ENCODE measurements at places on chromosomes 5 and 9.

GRCh38 chr5:150078802-150079689 is 7.3 kb downstream of the CSF1R start:
- DNase-seq = no peak

DNA sequence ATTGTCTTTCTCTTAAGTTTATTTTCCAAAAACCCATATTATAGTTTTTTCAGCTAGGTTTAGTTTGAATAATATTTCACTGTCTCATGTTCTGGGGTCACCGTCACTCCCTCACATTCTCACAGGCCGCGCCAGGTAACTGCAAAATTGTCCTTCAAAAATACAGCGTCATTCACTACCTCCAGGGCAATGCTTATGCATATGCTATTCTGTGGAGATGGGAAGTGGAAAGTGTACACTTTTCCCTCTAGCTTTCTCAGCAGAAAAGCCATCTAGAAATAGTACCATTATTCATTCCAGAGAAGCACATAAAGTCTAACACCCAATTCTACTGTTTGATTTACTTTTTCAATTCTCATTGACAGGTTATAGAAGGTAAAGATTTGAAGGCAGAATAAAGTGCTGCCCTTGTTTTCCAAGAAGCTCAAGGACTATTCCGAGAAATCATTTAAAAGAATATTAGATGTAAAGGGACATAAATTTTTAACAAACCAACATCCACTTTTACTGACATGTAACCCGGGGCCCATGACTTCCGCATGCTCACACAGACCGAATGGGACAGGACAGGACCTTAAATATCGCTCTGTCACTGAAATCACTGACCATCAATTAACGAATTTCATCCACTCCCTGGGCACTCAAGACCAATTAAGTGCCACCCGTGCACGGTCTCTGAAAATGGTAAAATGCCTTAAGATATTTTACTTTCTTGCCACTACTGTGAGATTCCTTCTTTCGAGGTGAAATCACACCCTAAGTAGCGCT is 720 bp downstream of the NUDT12 start:
- no peak for DNase-seq

- DNase-seq = no peak
Observed at GRCh38 chr9:21996438-21996837, 1.8 kb downstream of the CDKN2B-AS1 start.

- no peak for DNase-seq
Observed at GRCh38 chr5:163807781-163808180, 302.4 kb downstream of the MAT2B start.

- peak; percentile 33 for DNase-seq
Observed at GRCh38 chr5:62354028-62354874, 48.2 kb downstream of the KIF2A start.

GRCh38 chr9:93621922-93622321 is 45.5 kb downstream of the PHF2 start:
- no peak for DNase-seq

GRCh38 chr9:81427870-81428269 is 261.5 kb downstream of the TLE1 start:
- no peak for DNase-seq

GRCh38 chr5:85000671-85001070 is 616.0 kb upstream of the EDIL3 start:
- no peak for DNase-seq

- no peak for DNase-seq
Observed at GRCh38 chr9:104247899-104248460, 153.9 kb downstream of the SMC2 start.

GRCh38 chr5:53233645-53234405 is 124.3 kb upstream of the MOCS2 start:
- DNase-seq = no peak

- DNase-seq = no peak
Observed at GRCh38 chr5:107743373-107744000, 72.8 kb upstream of the EFNA5 start.

DNA sequence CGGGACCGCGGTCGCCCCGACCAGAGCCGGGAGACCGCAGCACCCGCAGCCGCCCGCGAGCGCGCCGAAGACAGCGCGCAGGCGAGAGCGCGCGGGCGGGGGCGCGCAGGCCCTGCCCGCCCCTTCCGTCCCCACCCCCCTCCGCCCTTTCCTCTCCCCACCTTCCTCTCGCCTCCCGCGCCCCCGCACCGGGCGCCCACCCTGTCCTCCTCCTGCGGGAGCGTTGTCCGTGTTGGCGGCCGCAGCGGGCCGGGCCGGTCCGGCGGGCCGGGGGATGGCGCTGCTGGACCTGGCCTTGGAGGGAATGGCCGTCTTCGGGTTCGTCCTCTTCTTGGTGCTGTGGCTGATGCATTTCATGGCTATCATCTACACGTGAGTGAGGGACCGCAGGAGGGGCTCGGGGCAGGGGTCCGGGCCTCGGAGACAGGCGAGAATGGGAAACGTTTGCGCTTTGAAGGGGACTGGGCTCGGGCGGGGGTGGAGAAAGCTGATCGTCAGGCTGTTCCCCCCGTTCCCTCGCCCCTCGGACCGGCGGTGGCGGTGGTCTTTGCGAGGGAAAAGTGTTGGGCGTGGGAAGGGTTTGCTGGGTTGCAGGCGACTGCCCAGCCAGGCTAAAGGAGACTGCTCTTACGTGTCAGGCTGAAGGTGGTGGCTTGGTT is 457 bp downstream of the UGCG start:
- DNase-seq = peak; percentile 56
